ENCODE measurements at places on chromosomes 5 and 9.

- DNase-seq, result no peak
These were observed 97.3 kb downstream of the SIL1 start for GRCh38 chr5:139100825-139101224.

GRCh38 chr9:107046692-107047091, 183.7 kb downstream of the ZNF462 start:
- DNase-seq, result no peak

DNA sequence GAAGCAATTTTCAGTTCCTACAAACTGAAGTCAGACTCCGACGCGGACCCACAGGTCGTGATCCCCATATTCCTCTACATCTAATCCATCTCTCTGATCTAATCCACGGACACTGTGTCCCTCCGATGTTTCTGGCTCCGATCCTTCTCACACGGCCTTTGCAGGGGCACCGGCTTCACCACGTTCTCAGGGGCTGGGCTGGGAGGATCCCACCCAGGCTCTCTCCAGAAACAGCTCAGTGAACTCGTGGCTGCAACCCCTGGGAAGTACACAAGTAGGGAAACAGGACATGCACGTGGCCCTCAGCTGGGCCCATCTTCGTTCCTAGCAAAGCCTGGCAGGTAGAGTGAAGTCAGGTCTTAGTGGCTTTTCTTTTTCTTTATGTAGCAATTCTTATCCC, 49.1 kb upstream of the OLFM1 start:
- DNase-seq, result no peak

DNA sequence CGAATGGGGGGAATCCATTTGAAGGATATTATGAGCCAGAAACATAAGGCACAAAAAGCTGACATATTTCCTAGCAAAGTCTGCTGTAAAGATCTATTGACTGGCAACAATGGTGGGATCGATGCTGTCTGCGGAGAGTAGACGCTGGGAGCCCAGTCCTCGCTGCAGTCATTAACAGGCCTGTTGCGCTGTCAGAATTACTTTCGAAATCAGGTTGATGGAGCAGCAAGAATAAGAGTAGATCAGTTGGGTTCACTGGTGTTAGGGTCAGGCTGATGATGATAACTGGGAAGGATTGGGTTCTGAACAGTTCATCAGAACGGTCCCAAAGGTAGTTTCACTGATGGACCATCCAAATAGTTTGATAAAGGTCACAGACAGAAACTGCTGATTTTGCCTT, 87.1 kb downstream of the MEGF10 start:
- no peak for DNase-seq

GRCh38 chr9:132141948-132142594, 19.8 kb upstream of the NTNG2 start:
- DNase-seq, result no peak
